ENCODE measurements at places on chromosomes 5 and 9.

- H3K27ac ChIP-seq: no peak overlapping the region
- no peaks in the 10 kb centered on the region for H3K27me3 ChIP-seq
- no peaks in the 10 kb centered on the region for H3K4me1 ChIP-seq
- no peak for DNase-seq
Observed at GRCh38 chr5:166111021-166111420, 2180.4 kb upstream of the WWC1 start.

DNA sequence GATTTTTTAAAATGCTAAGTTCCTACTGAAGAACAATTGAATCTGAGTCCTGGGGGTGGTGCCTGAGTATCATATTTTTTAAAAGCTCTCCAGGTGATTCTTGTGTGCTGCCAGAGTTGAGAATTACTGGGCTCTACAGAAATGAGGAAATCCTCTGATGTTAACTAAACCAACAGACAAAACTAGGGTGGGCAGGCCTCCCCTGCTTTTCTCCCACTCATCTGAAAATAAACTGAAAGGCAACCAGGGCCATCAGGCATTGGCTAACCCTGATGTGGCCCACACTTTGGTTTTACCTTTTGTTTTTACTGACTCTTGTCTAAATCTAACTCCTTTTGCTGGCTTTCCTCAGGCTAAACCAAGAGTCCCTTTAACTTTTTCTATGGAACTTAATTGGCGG lies 13.3 kb upstream of the CTNNA1 start:
- no peak for DNase-seq
- H3K4me1 ChIP-seq: no peaks in the 10 kb centered on the region
- H3K27ac ChIP-seq: no peak overlapping the region
- no peaks in the 10 kb centered on the region for H3K36me3 ChIP-seq
- no peak overlapping the region for H3K4me3 ChIP-seq
- H3K27me3 ChIP-seq: no peaks in the 10 kb centered on the region

GRCh38 chr9:138013273-138013672 lies 135.7 kb downstream of the CACNA1B start:
- no peaks in the 10 kb centered on the region for H3K4me1 ChIP-seq
- no peaks in the 10 kb centered on the region for H3K27me3 ChIP-seq
- no peak overlapping the region for H3K4me3 ChIP-seq
- H3K27ac ChIP-seq: no peak overlapping the region
- no peak for DNase-seq

DNA sequence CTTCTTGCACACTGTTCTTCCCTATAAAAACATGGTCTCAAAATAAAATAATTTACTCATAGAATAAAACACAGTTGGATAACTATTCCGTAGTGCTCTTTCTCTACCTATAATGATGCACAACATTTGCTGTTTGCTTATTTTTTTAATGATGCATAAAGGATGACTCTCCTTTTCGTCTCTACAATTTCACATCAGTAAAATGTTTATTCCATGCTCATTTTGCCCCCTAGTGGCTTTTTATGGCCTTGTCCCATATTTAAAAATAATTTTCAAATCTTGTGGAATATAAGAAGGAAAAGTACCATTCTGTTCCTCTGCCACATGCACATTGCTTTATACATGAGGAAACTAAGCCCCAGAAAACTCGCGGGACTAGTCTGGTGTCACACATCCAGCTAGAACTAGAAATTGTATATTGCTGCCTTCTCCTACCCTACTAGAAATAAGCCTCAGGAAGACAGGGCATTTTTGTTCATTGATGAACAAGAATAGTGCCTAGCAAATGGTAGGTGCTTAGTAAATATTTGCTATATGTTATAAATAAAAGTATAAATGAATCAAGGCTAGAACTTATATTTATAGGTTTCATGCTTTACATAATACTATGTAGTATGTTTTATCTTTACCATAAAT lies 12.7 kb downstream of the KCTD16 start:
- DNase-seq: no peak
- no peak overlapping the region for H3K4me3 ChIP-seq
- no peak overlapping the region for H3K27ac ChIP-seq
- no peaks in the 10 kb centered on the region for H3K4me1 ChIP-seq

GRCh38 chr5:174344335-174344734 lies 298.8 kb downstream of the NSG2 start:
- no peaks in the 10 kb centered on the region for H3K27me3 ChIP-seq
- H3K27ac ChIP-seq: no peak overlapping the region
- H3K4me1 ChIP-seq: no peaks in the 10 kb centered on the region
- no peaks in the 10 kb centered on the region for H3K36me3 ChIP-seq
- no peak for DNase-seq
- H3K4me3 ChIP-seq: no peak overlapping the region

- H3K4me1 ChIP-seq: peaks cover 21% of the 10 kb centered on the region
- H3K27me3 ChIP-seq: no peaks in the 10 kb centered on the region
- H3K27ac ChIP-seq: no peak overlapping the region
- H3K4me3 ChIP-seq: no peak overlapping the region
- no peak for DNase-seq
- no peaks in the 10 kb centered on the region for H3K36me3 ChIP-seq
Observed at GRCh38 chr9:84485539-84485938, 145.0 kb upstream of the SLC28A3 start.

DNA sequence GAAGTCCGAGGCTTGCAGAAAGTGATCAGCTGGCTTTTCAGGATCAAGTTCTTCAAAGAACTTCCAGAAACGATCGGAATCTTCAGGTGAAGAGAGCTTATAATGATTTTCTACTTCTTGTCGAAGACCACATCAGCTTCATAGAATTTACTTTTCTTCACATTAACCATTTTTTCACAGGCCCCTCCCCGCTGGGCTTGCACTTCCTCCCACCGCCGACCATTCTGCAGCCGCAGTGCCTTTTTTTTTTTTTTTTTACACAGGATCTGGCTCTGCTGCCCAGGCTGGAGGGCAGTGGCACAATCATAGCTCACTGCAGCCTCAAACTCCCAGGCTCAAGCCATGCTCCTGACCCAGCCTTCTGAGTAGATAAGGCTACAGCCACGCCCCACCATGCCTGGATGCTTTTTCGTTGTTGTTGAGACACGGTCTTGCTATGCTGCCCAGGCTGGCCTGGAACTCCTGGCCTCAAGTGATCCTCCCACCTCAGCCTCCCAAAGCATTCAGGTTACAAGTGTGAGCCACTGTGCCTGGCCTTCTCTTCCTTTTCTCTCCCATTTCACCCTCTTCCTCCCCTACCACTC lies 15.3 kb upstream of the RNF130 start:
- H3K4me1 ChIP-seq: peaks cover 8% of the 10 kb centered on the region
- DNase-seq: no peak
- no peak overlapping the region for H3K27ac ChIP-seq
- H3K4me3 ChIP-seq: no peak overlapping the region
- no peaks in the 10 kb centered on the region for H3K36me3 ChIP-seq

- H3K36me3 ChIP-seq: no peaks in the 10 kb centered on the region
- no peaks in the 10 kb centered on the region for H3K27me3 ChIP-seq
- no peak for DNase-seq
Observed at GRCh38 chr9:84851935-84852585, 182.5 kb downstream of the NTRK2 start.

DNA sequence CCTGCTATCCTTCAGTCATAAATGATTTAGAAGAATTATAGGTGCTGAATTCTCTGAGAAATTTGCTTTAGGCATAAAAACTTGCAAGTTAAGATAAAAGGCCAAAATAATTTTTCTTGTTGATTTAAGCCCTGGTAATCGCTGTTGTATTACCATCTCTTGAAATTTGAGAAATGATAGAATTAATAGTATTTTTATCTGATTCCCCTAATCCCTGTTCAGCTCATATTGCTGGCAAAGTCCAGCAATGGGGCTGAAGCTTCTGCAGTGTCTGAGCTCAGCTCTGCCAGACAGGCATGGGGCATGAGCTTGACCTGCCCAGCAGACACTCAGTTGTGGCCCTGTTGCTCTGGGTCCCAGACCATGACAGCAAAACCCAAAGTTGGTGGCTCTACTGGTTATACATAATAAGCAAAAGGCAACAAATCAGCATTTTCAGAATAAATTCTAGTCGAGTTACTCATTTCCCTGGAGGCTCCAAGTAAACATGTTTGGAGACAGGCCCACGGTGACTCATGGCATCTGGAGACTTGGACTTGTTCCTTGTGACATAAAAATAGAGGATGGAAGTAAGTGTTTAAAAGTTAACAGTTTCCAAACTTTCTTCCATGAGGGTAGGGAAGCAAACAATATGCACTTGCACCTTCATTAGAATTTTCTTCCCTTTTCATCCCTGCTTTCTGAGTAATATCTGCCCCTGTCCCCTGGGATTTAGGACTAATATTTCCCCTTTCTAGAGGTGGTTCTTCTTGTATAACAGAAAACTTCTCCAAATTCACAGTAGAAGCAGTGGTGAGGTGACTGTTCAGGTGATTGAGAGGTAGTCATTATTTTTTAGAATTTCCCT lies 60.2 kb upstream of the SLC2A8 start:
- no peak overlapping the region for H3K4me3 ChIP-seq
- peak overlapping the region; percentile 29 for H3K27ac ChIP-seq
- H3K4me1 ChIP-seq: no peaks in the 10 kb centered on the region
- H3K27me3 ChIP-seq: no peaks in the 10 kb centered on the region
- H3K36me3 ChIP-seq: no peaks in the 10 kb centered on the region
- no peak for DNase-seq
